GM18507 (cell line): ENCODE measurements at places on chromosomes 5 and 9.
A peak's percentile ranks its signal among the peaks of the same experiment; 100 is the strongest.

GRCh38 chr5:143056792-143057579, 286.8 kb downstream of the ARHGAP26 start:
- no peak for DNase-seq

DNA sequence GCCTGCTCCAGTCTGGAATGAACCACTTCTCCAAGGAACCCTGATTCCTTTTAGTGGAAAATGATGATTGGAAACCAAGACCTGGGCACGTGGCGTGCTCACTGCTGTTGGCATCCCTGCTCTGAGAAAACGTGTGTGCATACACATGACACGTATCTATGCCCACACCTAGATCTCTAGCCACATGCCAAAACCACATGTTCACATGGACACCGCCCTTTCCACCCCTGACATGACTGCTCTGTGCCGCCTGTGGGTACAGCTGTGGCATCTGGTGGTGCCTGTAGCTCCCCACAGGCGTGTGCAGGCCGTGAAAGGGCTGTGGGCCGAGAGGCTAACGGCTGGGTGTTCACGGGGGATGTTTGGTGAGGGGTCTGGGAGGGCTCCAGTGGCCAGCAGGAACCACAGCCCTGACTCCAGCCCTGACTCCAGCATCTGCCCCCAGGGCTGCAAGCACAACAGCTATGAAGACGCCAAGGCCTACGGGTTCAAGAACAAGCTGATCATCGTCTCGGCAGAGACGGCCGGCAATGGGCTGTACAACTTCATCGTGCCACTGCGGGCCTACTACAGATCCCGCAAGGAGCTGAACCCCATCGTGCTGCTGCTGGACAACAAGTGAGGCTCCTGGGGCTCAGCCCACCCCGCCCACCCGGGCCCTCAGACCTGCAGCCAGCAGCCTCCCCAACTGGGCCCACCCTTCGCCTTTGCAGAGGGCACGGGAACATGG, 75.1 kb downstream of the KCNT1 start:
- DNase-seq, result no peak

DNA sequence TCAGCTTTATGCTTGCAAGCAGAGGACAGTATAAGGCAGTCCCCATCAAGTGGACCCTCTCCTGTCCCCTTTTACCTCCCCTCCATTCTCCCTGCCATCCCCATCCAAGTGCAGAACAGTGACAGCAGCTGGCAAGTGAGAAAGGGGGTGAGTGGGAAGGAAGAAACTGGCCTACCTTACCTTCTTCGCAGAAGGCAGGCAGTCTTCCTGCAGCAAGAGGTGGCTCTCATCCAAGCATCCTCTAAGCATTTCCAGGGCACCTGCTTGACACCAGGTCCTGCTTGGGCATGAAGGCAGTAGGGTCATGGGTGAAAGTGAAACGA, 77.3 kb upstream of the SH3PXD2B start:
- DNase-seq, result no peak

DNA sequence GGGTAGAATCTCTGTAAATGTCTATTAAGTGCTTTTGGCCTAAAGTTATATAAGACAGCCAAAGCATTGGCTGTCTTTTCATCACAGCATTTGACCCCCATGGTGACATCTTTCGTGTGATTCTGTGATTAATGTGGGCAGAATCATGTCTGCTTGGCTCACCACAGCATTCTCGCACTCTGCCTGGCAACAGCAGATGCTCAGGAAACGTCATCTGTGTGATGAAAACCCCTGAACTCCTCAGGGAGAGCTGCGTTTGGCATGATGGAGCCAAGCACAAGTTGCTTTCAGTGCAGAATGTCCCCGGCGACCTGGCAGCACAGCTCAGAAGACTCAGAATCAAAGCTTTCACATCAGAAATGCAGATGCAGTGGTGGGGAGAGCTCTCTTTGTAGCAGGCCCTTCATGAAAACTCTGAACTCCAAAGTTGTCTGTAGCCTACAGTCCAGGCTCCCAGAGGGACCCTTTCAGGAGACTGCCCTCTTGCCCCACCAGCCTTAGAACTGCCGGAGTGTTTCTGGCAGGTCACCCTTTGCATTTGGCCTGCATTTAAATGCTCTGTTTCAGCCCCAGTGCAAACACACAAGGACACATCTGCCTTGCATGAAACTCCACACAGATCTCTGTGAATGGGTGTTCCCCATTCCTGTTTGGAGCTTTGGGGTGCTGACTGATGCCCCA, 155.6 kb upstream of the PANK3 start:
- no peak for DNase-seq

DNA sequence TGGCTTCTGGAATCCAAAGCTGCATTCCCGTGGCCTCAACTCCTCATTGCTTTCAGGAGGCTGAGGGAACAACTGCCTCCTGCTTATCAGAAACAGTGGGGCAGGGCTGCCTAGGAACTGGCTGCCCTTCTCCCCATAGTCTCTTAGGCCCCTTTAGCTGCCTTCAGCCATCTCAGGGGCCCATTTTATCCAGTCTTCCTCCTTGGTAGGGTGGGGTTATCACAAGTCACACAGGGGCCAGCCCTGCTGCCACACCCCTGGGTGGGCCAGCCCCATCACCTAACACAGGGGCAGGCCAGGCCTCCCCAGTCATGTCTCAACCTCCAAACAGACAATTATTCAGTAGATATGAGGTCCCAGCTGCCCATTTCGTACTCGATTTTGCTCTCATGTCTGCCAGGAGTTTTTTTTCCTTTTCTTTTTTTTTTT, 3.9 kb downstream of the ALAD start:
- no peak for DNase-seq

DNA sequence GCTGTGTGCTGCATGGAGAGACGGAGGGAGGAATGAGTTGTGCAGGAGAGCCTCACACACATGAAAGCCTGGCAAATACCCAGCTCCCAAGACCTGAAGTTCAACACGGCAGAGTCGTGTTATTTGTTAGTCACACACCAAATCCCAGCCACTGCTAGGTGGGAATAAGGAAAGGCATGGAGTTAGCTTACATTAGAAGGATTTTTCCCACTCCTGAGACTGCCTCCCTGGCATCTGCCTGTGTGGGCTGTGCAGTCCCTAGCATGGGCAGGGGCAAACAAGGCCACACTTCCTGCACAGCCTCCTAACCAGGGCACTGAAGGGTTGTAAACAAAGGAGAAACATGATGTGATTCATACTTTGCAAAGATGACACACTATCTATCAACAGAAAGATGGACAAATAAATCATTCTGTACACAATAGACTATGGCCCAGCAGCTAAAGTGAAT, 306.8 kb downstream of the SPOCK1 start:
- no peak for DNase-seq

DNA sequence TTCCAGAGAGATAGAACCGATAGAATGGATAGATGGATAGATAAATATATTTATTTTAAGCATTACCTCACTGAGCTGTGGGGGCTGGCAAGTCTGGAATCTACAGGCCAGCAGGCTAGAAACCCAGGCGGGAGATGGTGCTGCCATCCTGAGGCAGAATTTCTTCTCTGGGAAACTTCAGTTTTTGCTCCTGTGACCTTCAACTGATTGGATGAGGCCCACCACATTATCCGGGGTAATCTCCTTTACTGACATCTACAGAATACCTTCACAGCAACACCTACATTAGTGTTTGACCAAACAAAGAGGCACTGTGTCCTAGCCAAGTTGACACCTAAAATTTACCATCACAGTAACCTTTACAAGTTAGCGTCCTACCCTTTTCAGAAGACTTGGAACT, 29.2 kb upstream of the TENT4A start:
- no peak for DNase-seq

- no peak for DNase-seq
Observed at GRCh38 chr5:180411948-180412347, 58.8 kb upstream of the GFPT2 start.

DNA sequence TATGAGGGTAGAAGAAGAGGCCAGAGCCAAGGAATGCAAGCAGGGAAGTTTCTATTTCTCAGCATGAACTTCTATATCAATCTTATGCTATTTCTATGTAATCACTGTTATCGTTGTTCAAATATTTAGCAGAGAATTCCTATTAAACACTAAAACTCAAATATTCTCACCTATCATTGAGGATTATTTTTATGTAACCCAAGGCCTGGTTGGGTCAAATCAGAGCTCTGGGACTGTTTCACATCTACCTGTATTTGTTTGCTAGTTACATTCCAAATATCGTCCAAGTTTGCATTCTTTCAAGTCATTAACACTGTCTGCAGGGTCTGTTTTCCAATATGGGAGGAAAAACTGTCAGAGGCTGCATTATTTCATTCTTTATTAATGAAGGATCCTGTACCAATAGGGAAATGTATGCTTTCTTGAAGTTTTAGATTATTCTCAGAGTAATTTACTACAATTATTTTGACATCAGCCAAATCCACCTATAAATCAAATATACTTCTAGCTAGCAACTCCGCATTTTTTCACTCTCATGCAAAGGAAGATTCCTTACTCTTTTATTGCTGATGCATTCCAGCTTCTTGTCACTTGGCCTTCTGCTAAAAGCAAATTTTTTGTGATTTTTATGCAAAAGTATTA, 52.2 kb downstream of the LURAP1L start:
- DNase-seq, result no peak

GRCh38 chr9:84218322-84218721, 122.2 kb downstream of the SLC28A3 start:
- DNase-seq, result no peak

DNA sequence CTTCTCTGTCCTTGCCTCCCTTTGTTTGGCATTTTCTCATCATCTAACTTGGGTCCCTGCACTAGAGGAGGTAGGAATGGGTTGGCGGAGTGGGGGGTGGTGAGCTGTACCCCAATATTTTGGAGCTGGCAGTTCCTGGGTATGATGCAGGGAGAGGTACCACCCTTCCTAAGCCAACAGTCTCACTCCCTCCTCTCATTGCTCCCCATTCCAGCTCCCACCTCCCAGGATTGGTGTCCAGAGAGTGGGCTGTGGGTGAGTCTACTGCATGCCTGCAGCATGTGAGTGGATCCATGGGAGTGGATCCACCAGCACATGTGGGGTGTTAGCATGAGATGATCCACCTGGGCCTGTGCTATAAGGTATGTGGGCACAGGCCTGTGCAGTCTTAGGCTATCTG, 22.2 kb upstream of the MYORG start:
- DNase-seq, result no peak

DNA sequence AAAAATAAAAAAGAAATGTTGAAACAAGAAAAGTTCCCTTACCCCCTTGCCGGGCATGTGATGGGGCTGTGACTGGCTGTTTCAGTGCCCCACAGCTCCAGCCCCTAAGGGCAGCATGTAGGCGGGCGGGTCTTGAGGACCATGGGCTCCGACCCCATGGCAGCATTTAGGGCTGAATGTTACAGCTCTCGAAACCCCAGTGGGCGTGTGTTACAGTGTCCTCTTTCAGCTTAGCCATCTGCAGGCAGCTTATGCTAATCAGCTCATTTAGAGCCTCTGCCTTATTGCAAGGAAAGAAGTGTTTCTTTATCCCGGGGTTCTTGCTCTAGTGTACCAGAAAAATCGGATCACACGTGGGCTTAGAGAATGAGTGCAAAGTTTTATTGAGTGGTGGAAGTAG, 497.4 kb upstream of the CYLC2 start:
- no peak for DNase-seq

GRCh38 chr5:124795829-124796228, 49.4 kb upstream of the ZNF608 start:
- DNase-seq, result no peak

DNA sequence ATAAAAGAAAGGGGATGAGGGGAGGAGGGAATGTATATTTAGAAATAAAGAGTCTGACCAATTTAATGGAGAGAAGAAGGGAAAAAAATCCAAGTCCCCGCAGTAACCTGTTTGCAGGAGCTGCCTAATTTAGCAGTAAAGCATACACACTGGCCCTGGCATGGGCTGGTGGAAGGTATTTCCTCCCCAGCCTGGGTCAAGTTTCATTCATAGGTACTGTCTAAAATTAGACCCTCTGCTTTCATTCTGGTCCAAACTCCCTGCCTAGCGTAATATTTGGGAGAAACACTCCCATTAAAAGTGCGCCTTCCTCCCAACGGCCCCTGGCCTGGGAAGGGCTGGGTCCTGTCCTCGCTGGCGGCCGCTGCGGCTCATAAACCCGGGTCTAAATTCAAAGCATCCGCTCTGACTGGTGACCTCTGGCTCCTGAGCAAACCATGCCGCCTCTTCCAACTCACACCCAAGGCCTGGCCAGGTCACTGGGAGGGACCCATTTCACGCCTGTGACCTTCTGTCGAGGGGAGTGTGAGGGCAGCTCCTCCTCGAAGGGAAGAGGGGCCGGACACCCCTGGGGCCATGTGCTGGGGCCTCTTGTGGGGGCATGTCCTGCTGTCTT, 123.2 kb downstream of the FGF18 start:
- DNase-seq, result no peak

- DNase-seq, result no peak
Observed at GRCh38 chr5:96703384-96703920, 41.3 kb downstream of the CAST start.

GRCh38 chr5:25858019-25858418, 1180.4 kb downstream of the CDH9 start:
- DNase-seq, result no peak

GRCh38 chr9:84136119-84136868, 155.7 kb downstream of the RMI1 start:
- DNase-seq, result no peak

DNA sequence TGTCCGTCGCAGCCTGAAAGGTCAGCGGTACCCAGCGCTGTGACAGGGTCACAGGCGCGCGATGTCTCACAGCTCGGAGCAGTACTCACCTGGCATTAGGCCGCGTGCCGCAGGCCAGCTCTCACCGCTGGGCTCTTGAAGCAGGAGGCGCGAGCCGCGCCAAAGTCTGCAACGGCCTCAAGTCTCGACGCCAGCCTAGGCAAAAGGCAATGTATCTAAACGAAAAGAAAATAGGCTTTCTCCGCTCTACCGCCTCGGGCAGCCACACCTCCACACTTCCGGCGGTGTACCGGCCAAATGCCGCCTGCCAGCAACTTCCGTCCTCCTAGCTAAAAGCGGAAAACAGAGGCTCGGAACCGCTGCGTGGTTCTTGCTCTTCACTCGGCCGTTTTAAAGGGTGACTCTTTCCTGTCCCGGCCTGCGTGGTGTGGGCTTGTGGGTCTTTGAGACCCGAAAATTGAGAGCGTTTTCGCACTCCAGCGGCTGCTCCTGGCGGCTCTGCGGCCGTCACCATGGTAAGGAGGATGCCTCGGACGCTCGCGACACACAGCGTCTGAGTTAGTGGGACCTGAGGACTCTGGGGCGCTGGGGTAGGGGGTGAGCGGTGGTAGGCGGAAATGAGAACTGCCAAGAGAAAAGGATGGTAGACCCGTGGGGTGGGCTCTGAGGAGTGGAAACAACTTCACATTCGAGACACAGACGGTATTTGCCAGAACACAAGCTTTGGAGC, at the start of the genes GFM2 and NSA2:
TSS of gene GFM2 (minus strand) at position 269 of the 730 bp plus-strand sequence. CDS start 3,375 bp downstream, outside the sequence.
TSS of gene NSA2 (plus strand) at position 401 of the 730 bp plus-strand sequence. CDS start at position 513, 112 bp downstream.
- peak; percentile 72 for DNase-seq

GRCh38 chr9:103037508-103038477, 42.7 kb downstream of the CYLC2 start:
- no peak for DNase-seq

DNA sequence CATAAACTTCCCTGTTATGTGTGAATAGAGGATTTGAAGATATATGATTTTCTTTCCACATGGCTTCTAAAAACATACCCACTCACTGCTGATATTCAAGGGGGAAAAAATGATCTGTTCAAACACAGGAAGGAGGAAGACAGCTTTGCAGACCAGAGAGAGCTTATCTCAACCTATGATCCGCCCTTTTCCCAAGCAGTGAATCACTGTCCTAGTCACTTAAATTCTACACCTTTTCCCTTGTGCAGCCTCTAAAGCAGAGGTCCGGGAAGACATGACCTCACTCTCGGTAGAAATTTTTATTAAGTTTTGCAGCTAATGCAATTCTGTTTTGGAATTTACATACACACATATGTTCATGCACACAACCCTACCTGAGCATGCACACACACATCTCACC, 197.2 kb downstream of the DIRAS2 start:
- DNase-seq, result no peak

GRCh38 chr5:14588758-14589543, 7.4 kb downstream of the OTULINL start:
- no peak for DNase-seq

- DNase-seq, result no peak
Observed at GRCh38 chr9:114299286-114300152, 23.4 kb upstream of the ORM1 start.
